ENCODE measurements at places on chromosomes 1 and 21.

- DNase-seq: no peak
Measured at GRCh38 chr21:17438635-17439034, 74.2 kb upstream of the CXADR start.

DNA sequence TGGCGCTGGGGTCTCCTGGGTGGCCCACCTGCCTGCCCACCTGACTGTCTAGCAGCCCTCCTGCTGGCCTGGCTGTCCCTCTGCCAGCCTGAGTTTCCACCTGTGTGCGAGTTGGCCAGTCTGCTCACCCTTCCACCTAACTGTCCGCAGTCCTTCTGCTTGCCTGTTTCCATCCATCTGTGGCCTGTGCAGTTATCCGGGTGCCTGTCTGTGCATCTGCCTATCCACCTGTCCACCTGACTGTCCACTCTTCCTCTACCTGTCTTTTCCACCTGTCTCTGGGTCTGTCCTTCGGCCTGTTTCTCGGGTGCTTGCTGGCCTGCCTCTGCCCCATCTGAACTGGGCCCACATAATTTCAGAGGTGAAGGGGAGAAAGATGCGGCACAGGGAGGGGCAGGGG is 1.9 kb downstream of the KCNQ4 start:
- no peak for DNase-seq

DNA sequence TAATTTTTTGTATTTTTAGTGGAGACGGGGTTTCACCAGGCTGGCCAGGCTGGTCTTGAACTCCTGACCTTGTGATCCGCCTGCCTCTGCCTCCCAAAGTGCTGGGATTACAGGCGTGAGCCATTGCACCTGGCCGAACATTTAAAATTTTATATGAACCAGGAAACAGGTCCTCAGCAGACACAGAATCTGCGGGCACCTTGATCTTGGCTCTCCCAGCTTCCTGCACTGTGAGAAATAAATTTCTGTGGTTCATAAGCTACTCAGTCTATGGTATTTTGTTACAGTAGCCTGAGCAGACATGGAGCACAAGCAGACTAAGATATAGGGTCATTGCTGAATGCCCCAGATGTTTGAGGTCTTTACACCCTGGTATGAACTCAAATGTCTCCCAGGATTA is 23.6 kb upstream of the CTH start:
- DNase-seq: no peak

- DNase-seq: no peak
Measured at GRCh38 chr1:8197493-8198282, 120.2 kb upstream of the SLC45A1 start.

GRCh38 chr1:46717654-46718053 is 1.3 kb downstream of the EFCAB14 start:
- DNase-seq: no peak

- no peak for DNase-seq
Measured at GRCh38 chr1:173190101-173190936, 16.8 kb downstream of the TNFSF4 start.

DNA sequence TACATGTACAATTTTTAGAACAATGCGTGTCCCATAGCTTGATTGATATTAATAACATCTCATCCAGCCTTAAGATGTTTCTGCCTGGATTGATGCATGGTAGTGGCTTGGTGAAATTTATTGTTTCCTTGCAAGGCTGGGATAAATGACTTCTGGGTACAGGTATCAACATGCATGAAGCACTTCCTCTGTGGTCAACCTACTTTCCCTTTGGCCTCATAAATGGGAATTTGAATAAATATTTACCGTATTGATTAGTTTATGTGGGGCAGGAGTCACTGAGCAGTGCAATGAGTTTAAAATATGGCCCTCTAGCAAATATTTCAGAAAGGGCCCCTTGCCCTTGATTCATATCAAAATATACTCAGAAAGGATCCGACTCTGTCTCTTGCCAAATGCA is 83.9 kb upstream of the KCNE2 start:
- DNase-seq: no peak

- DNase-seq: no peak
Measured at GRCh38 chr1:8599646-8600212, 217.7 kb downstream of the RERE start.

DNA sequence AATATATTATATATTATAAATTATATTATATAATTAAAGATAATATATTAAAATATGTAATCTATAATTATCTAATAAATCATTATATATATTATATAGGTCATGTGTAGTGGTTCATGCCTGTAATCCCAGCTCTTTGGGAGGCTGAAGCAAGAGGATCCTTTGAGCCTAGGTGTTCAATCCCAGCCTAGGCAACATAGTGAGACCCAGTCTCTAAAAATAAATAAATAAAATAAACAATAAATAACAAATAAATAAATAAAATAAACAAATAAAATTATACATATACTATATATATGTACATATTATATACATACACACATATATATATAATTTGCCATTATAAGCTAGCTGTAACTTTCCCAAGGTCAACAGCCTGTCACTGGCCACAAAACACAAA is 277.7 kb downstream of the SETD4 start:
- DNase-seq: no peak

GRCh38 chr1:158793604-158794003 is 12.6 kb upstream of the OR6N2 start:
- peak; percentile 52 for DNase-seq

- DNase-seq: no peak
Measured at GRCh38 chr1:7783178-7783711, 846 bp upstream of the PER3 start.

DNA sequence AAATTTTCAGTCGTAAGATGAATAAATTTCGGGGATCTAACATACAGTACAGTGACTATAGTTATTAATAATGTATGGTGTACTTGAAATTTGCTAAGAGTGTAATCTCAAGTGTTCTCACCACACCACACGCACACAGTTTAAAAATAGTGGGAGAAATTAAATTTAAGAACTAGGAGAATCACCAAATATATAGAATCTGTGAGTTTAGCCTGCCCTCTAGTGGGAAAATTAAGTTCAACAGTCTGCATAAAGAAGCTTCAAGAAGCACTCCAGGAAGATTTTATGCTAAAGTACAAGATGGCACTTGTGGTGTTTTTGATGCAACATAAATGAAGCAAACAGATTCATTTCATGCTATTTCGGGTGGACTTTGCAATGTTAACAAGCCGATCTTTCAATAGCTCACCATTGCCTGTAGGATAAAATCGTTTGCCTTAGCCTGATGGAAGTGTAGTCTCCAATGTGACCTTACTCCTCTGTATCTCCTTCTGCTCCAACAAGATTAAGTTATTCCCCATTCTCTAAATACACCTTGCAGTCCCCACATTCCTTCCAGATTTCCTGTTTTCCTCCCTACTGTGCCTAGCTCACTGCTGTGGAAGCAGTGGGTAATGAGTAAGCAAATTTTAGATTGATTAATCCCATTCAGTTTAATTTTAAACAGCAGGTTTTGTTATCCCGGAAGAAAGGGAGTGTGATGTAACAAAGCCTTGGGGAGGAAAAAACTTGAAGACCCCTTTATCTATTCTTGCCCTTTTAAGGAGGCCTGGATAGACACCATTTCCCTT is 8.7 kb upstream of the PIK3C2B start:
- peak; percentile 84 for DNase-seq

GRCh38 chr1:18941221-18942141 is 15.0 kb downstream of the IFFO2 start:
- no peak for DNase-seq

DNA sequence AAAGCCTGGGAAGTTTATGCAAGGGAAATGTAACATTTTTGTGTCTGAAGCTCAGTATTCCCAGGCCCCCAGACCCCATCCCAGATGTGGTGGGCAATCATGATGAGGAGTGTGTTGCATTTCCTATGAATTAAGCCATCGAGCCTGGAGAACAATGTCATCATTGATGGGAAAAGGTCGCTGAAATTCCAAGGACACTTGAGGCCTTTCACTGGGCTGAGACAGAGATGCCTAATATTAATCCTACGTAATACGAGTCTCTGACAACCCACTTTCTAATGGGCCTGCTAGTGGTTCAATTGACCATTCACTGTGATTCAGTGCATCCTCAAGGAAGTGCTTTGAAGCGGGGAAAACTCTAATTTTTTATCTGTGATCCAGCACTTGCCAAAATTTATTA is 291.6 kb downstream of the PLPP3 start:
- no peak for DNase-seq

DNA sequence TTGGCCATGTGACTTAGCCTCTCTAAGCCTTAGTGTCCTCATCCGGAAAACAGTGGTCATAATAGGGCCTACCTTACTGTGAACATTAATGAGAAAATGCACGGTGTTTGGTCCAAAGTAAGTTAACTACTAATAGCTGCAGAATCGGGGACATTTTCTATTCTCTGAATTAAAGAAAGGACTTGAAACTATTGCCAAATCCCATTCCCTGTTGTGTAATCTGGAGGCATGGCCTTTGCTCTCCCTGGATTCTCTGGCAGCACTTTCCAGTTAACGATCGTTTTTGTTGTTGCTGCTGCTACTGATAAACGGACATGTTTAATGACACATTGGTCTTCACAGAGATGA is 30.5 kb downstream of the FMO4 start:
- no peak for DNase-seq

DNA sequence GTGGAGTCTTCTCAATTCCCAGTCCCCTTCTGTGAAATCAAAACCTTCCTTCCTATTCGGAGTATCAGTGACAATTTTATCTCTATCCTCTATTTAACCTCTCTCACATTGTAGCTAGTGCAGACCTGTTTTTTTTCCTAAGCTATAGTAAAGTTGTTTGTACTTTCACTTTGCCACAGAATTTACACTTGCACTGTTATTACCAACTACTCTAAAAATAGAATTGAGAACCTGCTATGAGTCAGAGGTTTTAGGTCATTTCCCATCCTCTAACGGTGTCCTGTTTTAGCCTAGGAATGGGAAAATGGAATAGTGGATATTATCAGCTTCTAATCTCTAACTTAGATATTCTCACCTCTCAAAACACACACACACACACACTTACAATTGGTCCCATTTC is 862.7 kb downstream of the NCAM2 start:
- no peak for DNase-seq

- DNase-seq: no peak
Measured at GRCh38 chr1:155698382-155699038, 9.6 kb downstream of the DAP3 start.

GRCh38 chr21:41369105-41369919 is 7.5 kb downstream of the MX2 start:
- no peak for DNase-seq

- no peak for DNase-seq
Measured at GRCh38 chr1:205158048-205158616, 36.4 kb upstream of the RBBP5 start.
